ENCODE measurements at places on chromosomes 2 and 18. TPM values are rescaled to one million over a fixed set of nuclear protein-coding genes. Genes with fewer than 3 reads are reported as not detected.

RAB17 gene
- polyA plus RNA-seq: 9.5 TPM

SIX2 gene
- 20.8 TPM for polyA plus RNA-seq

VAMP8 gene
- polyA plus RNA-seq: 91.7 TPM

MPHOSPH10 gene
- polyA plus RNA-seq: 55.5 TPM

DNMT3A gene
- 61.3 TPM for polyA plus RNA-seq

LRRTM4 gene
- 2.5 TPM for polyA plus RNA-seq

COLEC12 gene
- polyA plus RNA-seq: 24.1 TPM

CHST10 gene
- 26.6 TPM for polyA plus RNA-seq

NT5C1B gene
- 0.86 TPM for polyA plus RNA-seq

YES1 gene
- polyA plus RNA-seq: 57.8 TPM

POTEI gene
- not detected for polyA plus RNA-seq

STEAP3 gene
- polyA plus RNA-seq: 1.6 TPM

TMEM200C gene
- polyA plus RNA-seq: 0.50 TPM
